CD8-positive, alpha-beta memory T cell (primary cell): ENCODE measurements at places on chromosomes 2 and 18. TPM values are rescaled to one million over a fixed set of nuclear protein-coding genes. Genes with fewer than 3 reads are reported as not detected.

DNA sequence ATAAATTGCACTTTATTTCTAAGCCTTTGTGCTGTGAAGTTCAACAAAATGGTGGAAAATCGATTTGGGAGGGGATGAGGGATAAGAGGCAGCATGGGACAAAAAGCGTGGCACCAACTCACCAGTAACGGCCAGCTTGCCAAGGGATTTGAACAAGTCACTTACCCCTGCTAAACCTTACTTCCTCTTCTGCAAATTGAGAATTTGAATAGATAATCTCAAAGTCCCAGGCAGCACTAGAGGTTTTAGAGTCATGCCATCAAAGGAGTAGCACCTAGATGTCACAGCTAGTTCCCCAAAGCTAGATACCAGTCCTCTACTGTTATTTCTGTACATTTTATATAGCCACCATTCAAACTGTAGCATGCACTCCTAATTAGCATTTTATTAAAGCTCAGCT lies 83.7 kb upstream of the VRK2 start:
- H3K4me1 ChIP-seq = no peaks in the 10 kb centered on the region
- no peak overlapping the region for H3K27ac ChIP-seq
- H3K27me3 ChIP-seq = no peaks in the 10 kb centered on the region
- no peaks in the 10 kb centered on the region for H3K36me3 ChIP-seq

POLR1A gene
- 63.3 TPM for total RNA-seq

GRCh38 chr2:11482473-11483035 lies 16.6 kb upstream of the E2F6 start:
- no peaks in the 10 kb centered on the region for H3K4me1 ChIP-seq
- peaks cover 28% of the 10 kb centered on the region for H3K27me3 ChIP-seq
- H3K4me3 ChIP-seq = no peak overlapping the region
- DNase-seq = no peak
- H3K27ac ChIP-seq = no peak overlapping the region

- peaks cover 3% of the 10 kb centered on the region for H3K4me1 ChIP-seq
- H3K27ac ChIP-seq = no peak overlapping the region
- DNase-seq = no peak
Observed at GRCh38 chr2:241080405-241081189, 21.5 kb downstream of the MTERF4 start.

REG3A gene
- not detected for total RNA-seq

GRCh38 chr2:12761104-12761503 lies 44.4 kb downstream of the TRIB2 start:
- H3K27me3 ChIP-seq = no peaks in the 10 kb centered on the region
- H3K4me1 ChIP-seq = peaks cover 4% of the 10 kb centered on the region
- H3K27ac ChIP-seq = no peak overlapping the region
- no peak overlapping the region for H3K4me3 ChIP-seq
- DNase-seq = no peak
